ENCODE measurements at places on chromosomes 2 and 18. TPM values are rescaled to one million over a fixed set of nuclear protein-coding genes. Genes with fewer than 3 reads are reported as not detected.

The FOXI3 gene
- not detected for total RNA-seq

The DNPEP gene
- total RNA-seq, result 73.9 TPM

The UGT1A3 gene
- not detected for total RNA-seq

The HRH4 gene
- 0.74 TPM for total RNA-seq

The RFX8 gene
- 0.24 TPM for total RNA-seq

The RUFY4 gene
- 6.8 TPM for total RNA-seq

The CD8B2 gene
- not detected for total RNA-seq

The MYOM1 gene
- 1.8 TPM for total RNA-seq

The TBR1 gene
- total RNA-seq, result not detected

The CCDC85A gene
- total RNA-seq, result not detected

The ECEL1 gene
- not detected for total RNA-seq

The PFN4 gene
- not detected for total RNA-seq

The RAPH1 gene
- 2.7 TPM for total RNA-seq

The CDCA7 gene
- 85.7 TPM for total RNA-seq

The GAL3ST2 gene
- total RNA-seq, result 0.93 TPM

The ERBB4 gene
- total RNA-seq, result not detected

The SLC9A2 gene
- not detected for total RNA-seq

The COPS8 gene
- 43.6 TPM for total RNA-seq
